ENCODE measurements at places on chromosomes 1 and 21.

- DNase-seq: peak; percentile 62
Observed at GRCh38 chr1:119870917-119871596, 25.3 kb downstream of the ADAM30 start.

DNA sequence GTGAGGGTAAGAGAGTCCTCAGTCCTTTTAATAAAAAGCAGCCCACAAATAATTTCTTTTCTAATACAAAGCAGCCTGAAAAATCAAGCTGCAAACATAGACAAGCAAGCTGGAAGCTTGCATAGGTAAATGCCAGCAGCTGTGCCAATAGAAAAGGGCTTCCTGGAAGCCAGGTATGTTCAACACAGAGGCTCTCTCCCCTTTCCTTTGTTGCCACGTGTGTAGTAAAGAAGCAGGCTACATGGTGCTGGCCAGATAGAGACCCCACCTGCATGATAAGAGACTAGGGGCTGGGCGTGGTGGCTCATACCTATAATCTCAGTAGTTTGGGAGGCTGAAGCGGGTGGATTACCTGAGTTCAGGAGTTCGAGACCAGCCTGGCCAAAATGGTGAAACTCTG, 50.1 kb upstream of the ERRFI1 start:
- DNase-seq: no peak

DNA sequence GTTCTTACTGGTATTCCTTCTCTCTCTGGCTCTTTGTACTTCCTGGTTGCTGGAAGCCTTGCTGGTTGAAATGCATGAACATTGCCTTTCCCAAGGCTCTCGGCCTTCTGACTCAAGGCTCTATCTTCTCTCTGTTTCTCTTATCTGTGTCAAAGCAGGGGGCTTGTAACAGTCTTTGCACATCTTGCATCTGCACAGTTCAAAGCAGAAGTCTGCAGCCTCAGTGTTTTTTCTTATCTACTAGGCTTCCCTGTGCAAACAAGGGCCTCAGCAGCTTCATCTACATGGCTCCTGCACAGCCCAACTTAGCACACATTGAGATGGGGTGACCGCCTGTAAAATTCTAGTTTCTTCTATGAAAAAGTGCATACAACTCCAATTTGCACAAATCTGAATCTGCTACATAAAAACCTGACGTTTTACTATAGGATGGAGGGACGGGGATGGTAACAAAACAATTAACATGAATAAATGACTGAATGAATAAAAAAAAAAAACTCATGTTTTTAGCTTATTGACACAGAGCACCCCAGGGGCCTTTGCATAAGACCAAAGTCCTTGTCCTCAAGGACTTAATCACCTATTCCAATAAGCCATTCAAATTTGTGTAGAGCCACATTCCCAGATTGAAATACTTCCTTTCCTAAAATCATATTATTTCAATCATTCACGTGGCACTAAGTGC, 458.3 kb downstream of the LMO4 start:
- DNase-seq: no peak

- no peak for DNase-seq
Observed at GRCh38 chr1:3880429-3881192, 19.5 kb downstream of the C1orf174 start.

DNA sequence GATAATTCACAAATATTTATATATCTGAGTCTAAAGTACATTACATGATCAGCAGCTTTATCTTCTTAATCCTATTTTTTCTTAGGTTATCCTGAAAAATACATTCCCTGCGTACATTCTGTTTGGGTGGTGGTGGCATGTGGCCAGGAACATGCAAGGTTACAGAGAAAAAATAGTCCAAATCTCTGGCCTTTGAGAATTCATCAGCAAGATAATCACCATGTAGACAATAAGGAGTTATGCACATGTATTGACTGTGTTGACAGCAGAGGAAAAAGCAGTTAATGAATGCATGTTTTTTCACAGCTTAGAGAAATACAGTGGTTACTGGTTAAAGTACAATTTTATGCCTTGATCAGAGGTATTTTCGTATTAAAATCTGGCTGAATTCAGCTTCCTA, 49.0 kb downstream of the ABCA4 start:
- DNase-seq: no peak
